ENCODE measurements at places on chromosomes 16 and 17. TPM values are rescaled to one million over a fixed set of nuclear protein-coding genes. Genes with fewer than 3 reads are reported as not detected.

TBC1D3 gene
- not detected for total RNA-seq

POLR2C gene
- total RNA-seq: 42.3 TPM

SRCIN1 gene
- 2.3 TPM for total RNA-seq

CCDC144A gene
- 4.6 TPM for total RNA-seq

RBFOX1 gene
- total RNA-seq: 80.8 TPM

PIK3R5 gene
- total RNA-seq: 5.1 TPM

FBF1 gene
- 5.3 TPM for total RNA-seq

DNA sequence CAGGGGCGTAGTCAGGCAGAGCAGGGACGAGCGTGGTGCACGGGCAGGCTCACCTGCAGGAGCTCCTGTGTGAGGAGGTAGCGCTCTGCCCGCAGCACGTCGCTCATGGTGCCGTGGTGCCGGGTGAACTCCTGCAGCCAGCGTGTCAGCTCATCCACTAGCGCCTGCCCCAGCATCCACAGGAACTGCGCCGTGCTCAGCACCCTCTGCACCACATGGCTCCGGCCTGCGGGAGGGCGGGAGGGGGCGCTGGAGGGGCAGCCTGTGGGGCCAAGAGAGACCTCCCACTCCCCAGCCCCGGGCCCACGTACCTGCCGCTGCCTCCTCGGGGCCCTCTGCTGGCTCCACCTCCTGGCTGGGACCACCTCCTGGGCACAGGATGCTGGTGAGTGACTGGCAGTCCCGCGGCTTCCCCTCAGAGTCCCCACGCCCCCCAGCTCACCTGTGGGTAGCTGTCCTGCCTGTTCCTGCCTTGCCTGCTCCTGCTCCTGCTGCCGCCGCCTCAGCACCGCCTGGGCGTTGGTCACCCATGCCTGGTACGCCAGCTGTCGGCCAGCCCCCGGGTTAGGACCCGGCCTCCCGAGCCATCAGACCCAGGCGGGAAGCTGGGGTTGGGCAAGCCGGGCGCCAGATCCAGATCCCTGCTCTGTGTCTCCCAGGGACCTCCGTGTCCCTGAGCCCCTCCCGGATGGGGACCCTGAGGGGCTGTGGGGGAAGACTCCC, 16.6 kb downstream of the CTU2 start:
- DNase-seq: no peak

- DNase-seq: no peak
Observed at GRCh38 chr17:43574348-43574747, 28.2 kb upstream of the ETV4 start.

- peak; percentile 61 for DNase-seq
Observed at GRCh38 chr16:11386791-11387546, 41.7 kb downstream of the RMI2 start.

DNA sequence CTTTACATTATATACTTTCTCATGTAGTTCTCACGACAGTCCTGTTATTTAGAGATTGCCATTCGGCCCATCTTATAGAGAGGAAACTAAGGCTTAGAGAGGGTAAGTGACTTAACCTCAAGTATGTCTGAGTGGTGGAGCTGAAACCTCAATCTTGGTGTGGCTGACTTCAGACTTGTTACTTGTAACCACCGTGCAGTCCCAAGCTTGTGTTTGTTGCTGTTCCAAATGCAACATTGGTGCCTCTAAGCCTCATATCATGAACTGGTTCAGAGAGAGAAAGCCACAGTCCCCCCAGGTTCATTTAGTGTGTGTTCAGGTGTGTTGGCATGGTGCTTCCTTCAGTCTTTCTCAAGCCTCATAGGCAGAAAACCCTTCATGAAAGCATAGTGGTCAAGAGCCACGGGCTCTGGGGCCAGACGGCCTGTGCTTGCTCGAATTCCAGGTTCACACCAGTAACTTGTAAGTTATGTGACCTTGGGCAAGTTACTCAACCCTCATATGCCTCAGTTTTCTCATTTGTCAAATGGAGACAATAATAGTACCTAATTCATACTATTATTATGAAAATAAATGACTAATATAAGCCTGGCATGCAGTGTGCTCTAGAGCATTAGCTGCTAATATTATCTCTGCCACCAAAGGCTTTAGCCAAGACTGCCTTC, 39.9 kb downstream of the CDH1 start:
- DNase-seq: no peak

DNA sequence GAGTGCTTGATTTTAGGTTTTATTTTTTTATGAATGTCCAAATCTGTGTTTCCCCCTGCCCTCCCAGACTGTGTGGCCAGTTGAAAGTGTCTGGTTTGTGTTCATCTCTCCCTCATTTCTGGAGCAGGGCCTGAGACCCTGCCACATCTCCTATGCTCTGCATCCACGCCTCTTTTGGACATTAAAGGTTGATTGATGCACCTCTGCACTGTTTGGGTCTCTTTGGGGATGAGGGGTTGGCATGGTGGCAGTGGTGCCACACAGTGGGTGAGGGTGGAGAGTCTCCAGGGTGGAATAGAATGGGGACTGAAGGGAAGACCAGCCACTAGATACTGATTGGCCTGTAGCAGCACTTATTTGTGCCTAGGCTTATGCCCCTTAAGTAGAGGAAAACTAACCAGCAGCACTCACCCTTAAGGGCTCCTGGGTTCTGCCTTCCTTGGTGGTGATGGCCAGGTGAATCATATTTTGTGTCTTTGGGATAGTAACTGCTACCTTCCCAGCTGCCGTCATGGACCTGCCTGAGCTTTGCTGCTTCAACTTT, 7.9 kb downstream of the DYNLL2 start:
- DNase-seq: no peak

- no peak for DNase-seq
Observed at GRCh38 chr16:959232-960040, 11.3 kb downstream of the LMF1 start.

All from right cardiac atrium (tissue), 5 donors.